Esophagus mucosa (tissue), 1 donor: ENCODE measurements at places on chromosomes 4 and X. TPM values are rescaled to one million over a fixed set of nuclear protein-coding genes. Genes with fewer than 3 reads are reported as not detected.

- no peak for ATAC-seq
Observed at GRCh38 chr4:152677117-152677516, 2.7 kb downstream of the TMEM154 start.

DNA sequence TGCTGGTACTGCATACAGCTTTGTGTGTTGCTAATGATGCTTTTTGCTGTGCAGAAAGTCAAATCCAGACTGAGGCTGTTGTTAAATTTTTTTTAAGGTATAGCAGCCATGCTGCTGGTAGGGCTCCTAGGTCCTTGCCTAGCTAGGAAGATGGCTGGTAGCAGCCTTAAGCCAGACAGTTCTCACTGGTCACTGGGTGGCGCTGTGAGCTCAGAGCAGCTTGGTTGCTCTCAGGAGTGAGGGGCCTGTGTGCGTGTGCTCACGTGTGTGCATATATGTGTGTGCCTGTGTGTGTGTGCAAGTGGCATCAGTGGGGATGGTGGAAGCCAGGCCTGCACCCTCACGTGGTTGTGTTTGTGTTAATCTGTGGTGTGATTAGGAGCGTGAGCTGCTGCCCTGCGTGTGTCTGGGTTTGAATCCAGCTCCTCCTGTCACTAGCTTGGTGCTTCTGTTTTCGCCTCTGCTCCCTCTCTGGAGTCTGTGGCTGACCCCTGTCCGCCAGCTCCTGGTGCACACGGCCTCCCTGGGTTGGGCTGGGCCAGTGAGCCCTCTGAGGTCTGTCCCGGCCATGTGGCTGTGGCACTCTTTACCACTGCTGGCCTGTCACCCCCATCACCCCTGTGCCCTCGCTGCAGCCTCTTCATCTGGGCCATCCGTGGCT is 46.1 kb downstream of the SORCS2 start:
- ATAC-seq, result no peak

GRCh38 chr4:113050371-113050755 is 910 bp downstream of the ANK2 start:
- no peak for ATAC-seq

- peak; percentile 71 for ATAC-seq
Observed at GRCh38 chrX:77788050-77788449, 2.0 kb upstream of the ATRX start.

DNA sequence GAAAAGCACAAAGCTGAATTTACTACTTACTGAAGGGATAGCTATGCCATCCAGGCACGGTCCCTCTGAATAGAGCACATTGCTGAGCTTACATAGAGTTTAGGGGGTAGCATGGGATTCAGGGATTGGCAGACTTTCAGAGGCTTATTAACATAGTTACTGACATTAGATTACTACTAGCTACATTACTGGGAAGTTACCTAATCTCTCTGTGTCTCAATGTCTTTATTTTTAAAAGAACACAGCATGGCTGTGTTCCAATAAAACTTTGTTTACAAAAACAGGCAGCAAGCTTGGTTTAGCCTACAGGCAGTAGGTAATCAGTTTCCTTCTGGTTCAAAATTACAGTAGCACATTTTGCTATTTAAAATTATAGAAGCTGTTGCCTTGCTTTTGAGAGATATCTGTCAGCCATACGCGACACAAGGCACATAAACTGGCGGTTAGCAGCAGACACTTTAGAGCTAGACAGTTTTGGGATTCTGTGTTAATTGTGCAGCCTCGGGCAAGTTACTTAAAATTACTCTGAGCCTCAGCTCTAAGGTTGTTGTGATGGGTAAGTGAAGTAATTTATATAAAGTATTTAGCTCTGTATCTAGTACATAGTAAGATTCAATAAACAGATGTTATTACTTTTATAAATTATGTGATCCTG is 6.9 kb downstream of the KLHL8 start:
- no peak for ATAC-seq

DNA sequence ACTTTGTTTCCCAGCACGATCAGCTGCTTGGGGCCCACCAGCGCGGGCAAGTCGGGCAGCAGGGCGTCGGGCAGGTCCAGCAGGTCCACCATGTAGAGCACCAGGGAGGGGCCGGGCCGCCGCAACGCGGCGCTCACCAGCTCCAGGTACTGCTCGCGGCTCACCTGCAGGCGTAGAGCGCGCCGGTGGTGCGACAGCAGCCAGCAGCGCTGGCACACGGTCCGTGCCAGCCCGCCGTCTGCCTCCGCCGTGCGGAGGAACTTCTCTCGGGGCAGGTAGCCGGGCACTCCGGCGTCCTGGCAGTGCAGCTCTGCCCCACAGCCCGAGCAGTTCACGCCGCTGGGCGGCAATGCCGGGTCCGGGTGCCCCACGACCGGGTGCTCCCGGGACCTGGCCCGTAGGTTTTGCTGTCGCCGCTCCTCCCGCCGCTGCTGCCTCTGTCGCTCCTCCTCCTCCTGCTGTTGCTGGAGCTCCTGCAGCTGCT is 527 bp downstream of the NOA1 start:
- peak; percentile 83 for ATAC-seq

DNA sequence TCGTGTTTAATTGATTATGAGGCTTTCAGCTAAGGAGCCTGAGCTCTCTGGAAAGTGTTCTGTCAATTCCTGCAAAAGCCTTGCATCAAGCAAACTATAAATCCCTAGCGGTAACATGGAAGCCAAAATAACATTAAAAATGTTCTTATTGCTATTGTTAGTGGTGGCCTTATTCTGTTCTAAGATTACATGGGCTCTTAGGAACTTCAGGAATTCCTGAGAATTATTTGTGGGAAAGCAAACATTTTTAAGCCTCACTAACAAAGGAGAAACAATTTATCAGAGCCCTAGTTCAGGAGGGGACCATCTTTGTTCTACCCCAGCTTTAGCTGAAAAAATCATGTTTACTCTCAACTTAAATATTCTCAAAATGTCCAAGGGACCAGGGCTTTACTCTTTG is 119.6 kb downstream of the PAPSS1 start:
- ATAC-seq, result no peak

The PIR gene
- total RNA-seq, result 25.5 TPM

The CT47B1 gene
- total RNA-seq, result not detected

DNA sequence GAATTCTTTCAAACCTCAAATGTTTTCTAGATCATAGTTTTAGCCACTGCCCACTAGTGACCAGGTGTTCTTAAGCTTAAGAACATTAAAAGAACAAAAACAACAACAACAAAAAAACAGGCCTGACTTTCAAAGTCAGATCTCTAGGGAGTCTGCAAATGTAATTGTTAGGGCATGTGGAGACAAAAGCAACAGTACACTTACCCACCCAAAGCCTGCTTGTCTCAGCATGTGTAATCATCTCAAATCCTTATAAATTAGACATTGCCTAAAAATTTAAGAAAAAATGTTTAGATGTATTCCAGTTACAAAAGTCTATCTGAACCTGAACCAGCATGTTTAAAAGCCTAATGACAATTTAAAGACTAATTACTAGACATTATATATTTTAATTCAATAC is 79.9 kb downstream of the SLC7A11 start:
- peak; percentile 46 for ATAC-seq

The ADGRL3 gene
- 4.1 TPM for total RNA-seq

GRCh38 chrX:13875572-13875971 is 58.7 kb upstream of the GPM6B start:
- ATAC-seq, result no peak

DNA sequence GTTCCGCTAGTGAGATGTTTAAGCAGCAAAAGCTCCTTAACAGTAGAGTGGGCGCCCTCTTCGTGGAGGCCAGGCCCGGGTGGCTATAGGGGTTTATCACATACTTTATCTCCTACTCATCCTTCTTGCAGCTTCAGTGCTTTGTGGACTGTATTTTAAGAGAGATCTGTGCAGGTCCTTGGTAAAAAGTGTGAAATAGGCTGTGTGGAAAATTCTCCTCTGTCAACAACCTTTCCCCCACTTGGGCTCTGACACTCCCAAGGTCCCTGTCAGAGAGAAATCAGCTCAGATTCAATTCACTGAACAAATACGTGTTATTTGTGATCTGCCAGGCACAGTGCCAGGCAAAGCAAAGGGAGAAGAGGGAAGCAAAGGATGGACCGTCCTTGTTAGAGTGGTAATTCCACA is 214.3 kb upstream of the PPARGC1A start:
- no peak for ATAC-seq

GRCh38 chr4:182863501-182863900 is 53.7 kb downstream of the DCTD start:
- ATAC-seq, result peak; percentile 54

DNA sequence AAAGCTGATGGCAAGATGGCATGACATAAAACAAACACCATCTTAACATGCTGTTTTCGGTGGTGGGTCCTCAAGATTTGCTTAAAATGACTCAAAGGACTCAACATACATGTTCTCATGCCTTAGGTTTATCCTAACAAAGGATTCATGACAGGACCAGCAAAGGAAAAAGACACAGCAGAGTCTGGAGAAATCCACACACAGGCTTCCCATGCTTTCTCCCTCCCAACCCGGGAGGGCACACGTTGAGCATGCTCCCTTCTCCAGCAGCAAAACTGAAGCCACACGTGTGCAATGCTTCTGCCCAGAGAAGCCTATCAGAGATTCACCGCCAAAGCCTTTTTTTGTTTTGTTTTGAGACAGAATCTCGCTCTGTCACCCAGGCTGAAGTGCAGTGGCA is 39.9 kb downstream of the SAT1 start:
- ATAC-seq, result no peak

DNA sequence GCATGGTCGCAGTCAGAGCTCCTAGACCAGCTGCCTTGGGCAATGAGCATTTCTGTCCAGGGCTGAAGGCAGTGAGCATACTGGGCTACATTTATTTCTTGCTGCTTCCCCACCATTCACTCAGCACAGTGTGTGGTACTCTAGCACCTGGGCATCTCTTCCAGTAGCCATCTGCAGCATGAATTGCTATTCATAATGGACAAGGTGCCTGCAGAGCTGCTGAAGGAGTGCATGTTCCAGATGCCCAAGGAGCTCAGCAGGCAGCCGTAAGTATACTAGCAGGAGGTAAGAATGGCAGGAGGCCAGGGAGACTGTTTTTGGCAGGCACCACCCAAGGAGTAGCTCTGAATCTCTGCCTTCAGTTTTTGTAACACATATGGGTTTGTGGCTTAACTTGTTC is 110.4 kb upstream of the RXFP1 start:
- no peak for ATAC-seq

The EGF gene
- total RNA-seq, result 0.24 TPM

GRCh38 chr4:123651536-123652180 is 255.1 kb downstream of the SPRY1 start:
- no peak for ATAC-seq
